Activated naive CD4-positive, alpha-beta T cell treated with Interleukin-2 at 50 U/mL for 16 hours (primary cell): ENCODE measurements at places on chromosomes 12 and 14.

GRCh38 chr12:90905691-90906370, 49.1 kb downstream of the CCER1 start:
- no peak for DNase-seq

DNA sequence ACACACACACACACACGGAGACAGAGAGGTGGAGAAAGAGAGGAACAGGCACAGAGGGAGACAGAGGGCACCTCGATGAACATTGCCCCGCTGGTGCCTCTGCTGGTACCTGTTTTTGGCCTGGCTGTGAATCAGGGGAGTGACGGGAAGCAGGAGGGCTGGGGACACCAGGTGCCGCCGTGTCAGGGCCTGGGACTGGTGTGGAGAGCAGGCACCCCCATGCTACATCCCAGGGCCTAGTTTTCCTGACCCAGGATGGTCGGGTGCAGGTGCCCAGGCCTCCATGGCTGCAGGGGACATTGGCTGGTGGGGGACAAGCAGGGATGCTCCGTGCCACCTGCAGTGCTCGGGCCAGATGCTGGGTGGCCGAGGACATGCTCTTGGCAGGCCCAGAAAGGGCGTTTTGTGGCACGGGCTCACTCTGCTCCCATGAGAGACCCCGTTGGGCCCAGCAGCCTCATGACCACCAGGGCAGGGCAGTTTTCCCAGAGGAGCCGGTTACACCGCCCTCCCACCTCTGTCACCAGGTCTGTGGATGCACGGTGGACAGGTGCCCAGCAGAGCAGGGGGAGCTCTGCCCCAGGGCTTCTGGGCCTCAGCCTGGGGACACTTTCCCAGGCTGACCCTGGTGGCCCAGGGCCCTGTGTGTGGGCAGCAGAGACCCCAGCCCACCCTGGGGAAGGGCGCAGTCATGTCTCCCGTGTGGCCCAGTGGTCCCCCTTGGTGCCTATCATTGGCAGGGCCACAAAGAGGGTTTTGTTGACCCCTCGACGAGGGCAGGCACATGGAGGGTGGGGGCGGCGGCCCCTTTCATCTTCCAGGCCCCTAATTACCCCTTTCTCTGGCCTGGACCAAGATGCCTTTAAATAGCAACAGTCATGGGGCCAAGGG, 207.5 kb upstream of the RTL1 start:
- DNase-seq: no peak

DNA sequence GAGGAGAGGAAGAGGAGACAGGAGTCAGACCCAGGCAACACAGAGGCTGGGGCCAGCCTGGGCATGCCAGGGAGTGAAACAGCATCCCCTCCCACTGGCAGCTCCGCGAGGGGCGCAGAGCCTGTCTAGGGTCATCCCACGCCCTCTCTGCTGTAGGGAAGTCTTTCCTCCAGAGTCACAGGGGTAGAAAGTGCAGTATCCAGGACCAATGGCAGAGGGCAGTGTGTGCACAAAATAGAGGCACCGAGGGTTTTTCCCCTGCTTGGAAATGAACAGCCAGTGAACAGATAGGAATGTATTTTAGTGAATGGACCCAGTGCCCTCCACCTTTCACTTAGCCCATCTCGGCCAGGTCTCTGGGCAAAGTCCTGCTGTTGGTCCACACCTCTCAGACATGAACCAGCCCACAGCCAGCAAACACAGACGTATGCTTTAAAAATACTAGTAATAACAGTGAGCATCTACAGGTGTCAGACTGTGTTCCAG, 9.4 kb upstream of the KRT74 start:
- DNase-seq: peak; percentile 59

- no peak for DNase-seq
These were observed 6.8 kb upstream of the DYNC1H1 start for GRCh38 chr14:101957406-101958234.

DNA sequence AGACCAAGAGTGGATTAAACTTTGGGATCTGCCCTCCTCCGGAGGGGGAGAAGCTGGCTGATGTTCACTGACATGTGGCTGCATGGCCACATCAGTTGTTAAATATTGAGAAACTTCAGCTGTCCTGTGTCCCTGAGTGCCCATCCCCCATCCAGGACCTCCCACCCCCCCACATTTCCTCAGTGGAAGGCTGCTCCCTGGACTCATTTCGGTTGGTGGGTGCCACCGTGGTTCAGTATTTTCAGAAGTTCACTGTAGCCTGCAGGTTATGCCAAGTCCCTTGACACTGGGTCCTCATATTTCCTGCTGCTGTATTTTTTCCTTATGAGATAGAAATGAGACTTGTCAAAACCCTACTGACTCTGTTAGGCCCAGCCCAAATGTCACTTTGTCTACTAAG, 302.4 kb downstream of the CACNA1C start:
- no peak for DNase-seq

- no peak for DNase-seq
These were observed 7.1 kb upstream of the CCDC175 start for GRCh38 chr14:59583755-59584154.

GRCh38 chr14:26851793-26852192, 254.0 kb upstream of the NOVA1 start:
- DNase-seq: no peak

DNA sequence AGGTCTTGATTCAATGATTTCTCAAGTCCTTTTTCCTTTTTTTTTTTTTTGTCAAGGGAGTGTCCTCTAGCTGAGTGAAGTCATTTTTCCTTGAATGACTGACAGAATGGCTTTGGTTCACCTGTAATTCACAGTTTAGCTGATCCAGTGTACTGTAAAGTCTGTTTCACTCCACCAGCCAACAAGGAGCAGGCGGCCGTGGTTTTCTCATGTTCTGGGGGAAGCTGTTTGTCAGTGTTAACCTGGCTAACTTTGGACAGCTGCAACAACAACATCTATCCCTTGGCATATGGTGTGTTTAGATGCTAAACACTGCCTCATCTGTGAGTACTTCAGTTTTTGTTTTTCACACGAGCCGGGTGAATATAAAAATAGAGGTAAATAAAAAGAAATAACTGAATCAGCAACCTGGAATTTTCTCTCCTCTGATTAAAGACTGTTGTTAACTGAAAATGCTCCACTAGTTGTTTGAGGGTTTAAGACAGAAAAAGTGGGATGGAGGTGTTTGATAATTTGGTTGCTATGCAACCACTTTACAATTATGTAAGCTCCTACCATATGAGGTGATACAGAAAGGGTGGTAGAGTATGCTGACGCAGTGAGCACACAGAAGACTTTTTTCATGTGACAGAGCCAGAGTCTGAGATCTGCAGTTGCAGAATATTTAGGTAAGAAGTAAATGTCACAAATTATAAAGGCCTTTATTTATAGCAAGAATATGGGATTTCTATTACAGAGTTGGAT, 50.3 kb upstream of the SLC2A13 start:
- DNase-seq: no peak

GRCh38 chr12:116216022-116216756, 61.3 kb downstream of the MED13L start:
- DNase-seq: no peak

DNA sequence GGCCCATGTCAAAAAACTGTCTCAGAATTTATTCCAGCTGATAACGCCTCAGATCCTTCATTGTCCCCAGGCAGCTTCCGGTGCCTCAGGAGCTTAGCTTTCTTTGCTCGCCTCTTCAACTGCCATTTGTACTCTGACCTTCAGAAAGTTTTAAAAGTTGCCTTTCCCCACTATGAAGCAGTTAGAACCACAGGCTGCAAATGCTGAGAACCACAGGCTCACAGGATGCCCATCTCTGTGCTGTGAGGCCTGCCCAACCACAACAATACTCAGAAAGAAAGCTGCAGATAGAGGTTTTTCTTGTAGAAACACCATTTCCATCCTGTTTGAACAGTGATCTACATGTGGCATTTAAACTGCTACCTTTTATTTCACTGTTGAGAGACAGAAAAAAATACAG, 131.1 kb downstream of the PRKCH start:
- DNase-seq: peak; percentile 52

DNA sequence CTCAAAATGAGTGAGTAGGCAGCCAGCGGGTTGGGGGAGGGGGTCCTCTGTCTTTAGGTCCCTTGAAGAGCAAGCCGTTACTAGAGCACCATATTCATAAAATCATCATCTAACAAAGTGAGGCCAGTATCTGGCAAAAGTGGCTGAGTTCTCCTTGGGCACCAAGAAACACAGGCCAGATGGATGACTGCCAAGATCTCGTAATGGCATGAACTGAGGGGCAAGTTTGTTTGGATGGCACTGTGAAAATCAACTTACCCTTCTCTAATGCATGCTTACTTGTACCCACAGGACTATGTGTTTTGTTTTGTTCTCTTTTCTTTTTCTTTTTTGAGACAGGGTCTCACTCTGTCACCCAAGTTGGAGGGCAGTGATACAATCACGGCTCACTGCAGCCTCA, 41.6 kb downstream of the GNPTAB start:
- DNase-seq: no peak

GRCh38 chr14:79567306-79567705, 644.0 kb downstream of the DIO2 start:
- DNase-seq: no peak

GRCh38 chr14:21070610-21071224, 613 bp downstream of the ARHGEF40 start:
- DNase-seq: peak; percentile 11

DNA sequence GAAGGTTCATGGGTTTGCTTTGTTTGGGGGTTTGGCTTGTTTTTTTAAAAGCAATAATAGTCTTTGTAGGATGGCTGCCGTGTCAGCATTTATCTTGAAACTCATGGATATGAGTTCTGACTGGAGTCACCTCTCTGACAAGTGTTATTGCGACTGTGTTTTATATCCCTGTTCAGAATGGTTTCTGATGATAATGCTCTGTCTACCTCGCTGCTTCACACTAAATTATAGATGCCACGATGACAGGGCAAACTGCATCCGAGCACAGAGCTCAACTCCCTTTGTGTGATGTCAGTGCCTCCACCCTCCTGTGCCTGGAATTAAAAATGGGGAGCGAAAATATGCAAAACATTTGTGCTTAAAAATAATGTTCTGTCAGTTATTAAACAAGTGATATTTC, 250.8 kb downstream of the EGLN3 start:
- DNase-seq: no peak

- no peak for DNase-seq
These were observed 997 bp downstream of the CYP27B1 start for GRCh38 chr12:57765698-57766463.

GRCh38 chr12:122063694-122064024, 14.9 kb upstream of the MLXIP start:
- no peak for DNase-seq

DNA sequence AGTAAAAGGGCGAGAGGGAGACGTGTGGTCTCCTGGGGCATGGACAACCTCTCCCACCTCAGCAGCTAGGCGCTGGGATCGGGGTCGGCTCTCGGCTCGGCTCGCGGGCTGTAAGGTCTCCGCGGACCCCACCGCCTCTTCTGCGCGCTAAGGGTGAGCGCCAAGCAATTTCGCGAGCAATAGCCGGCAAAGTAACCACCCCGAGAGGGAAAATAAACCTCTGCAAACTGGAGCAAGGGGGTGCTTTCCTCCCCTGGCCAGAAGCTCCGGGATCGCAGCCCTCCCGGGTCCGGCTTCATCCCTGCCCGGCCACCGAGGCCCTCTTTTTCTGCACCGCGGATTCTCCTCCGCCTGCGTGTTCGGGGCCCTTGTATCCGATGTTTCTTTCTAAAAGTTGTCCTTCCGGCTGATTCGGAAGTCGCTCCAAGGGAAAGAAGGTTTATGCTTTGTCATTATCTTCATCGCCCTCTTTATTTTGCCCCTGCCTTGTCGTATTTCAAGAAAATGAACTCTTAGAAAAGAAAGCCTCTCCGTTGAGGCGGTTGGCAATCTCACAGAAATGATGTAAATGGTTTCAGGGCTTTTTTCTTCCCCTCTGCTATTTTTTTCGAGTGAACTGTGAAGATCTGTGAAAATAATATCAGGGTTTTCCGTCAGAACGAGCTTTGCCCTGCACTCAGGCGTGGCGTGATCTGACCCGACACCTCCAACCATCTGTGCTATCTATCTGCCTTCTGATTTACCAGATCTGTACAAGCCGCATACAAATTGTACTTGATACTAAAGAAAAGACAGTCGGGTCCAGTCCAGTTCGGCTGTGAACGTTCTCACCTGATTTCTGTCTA, 1.7 kb upstream of the SIX6 start:
- DNase-seq: no peak

DNA sequence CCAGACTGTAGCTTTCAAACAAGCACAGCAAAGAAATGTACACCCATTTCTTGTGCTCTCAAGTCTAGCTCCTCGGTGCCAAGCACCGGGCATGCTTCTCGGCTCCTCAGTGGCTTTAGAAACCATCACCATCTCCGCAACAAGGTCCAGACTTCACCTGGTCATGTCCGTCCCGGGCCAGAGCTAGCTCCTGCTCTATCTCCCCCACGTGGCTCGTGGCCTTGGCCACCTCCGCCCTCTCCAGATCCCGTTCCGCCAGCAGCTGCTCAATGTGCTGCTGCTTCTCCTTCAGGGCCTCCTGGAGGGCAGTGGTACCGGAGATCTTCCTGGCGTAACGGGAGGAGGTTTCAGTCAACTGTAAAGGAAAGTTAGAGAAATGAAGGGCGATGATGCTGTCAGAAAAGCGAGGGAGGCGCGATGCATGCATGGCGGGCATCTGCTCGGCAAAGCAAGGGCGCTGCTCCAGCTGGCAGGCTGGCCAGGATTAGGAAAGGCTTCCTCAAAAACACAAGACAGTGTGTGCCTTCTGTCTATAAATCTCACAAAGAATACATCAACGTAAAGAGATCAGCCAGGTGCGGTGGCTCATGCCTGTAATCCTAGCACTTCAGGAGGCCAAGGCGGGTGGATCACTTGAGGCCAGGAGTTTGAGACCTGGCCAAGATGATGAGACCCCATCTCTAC, 67.4 kb downstream of the CLIP1 start:
- no peak for DNase-seq

DNA sequence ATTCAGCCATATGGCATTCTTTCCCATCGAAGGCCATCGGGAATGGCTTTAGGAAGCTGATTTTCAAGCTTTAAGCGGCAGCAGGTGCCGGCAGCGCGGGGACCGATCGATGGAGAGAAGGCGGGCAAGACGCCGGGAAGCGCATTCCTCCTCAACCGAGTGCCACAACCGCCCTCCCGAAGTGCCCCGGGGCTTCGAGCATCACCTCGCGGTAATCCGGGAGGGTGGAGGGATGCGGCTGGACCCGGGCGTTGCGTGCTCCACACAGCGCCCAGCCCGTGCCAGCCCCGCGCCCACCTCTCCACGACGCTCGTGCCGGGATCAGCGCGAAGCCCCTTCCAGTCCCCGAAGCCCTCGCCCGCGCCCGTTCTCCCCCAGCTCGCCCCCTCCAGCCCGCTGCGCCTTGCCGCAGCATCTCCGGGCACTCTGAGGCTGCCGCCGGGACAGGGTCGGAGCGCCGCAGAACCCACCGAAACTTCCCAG, 3.2 kb downstream of the USP44 start:
- peak; percentile 29 for DNase-seq

- DNase-seq: no peak
These were observed 214.1 kb upstream of the PELI2 start for GRCh38 chr14:55904086-55904485.

- no peak for DNase-seq
These were observed 9.7 kb upstream of the RIN3 start for GRCh38 chr14:92503756-92504491.

- no peak for DNase-seq
These were observed 127.7 kb upstream of the SRRM4 start for GRCh38 chr12:118853634-118854033.

GRCh38 chr12:51067229-51067628, 16.2 kb downstream of the CSRNP2 start:
- DNase-seq: no peak

GRCh38 chr14:106393742-106394141, 867.4 kb downstream of the TMEM121 start:
- DNase-seq: no peak

- no peak for DNase-seq
These were observed 34.6 kb downstream of the CEP128 start for GRCh38 chr14:80906946-80907345.

GRCh38 chr12:104662203-104662602, 205.5 kb downstream of the CHST11 start:
- no peak for DNase-seq
